ENCODE measurements at places on chromosomes 11 and 22.
A peak's percentile ranks its signal among the peaks of the same experiment; 100 is the strongest.

GRCh38 chr11:18615628-18616392, 16.2 kb downstream of the MISFA start:
- DNase-seq = no peak

- DNase-seq = peak; percentile 94
These were observed 17.8 kb upstream of the TMPRSS13 start for GRCh38 chr11:117946842-117947526.

GRCh38 chr11:34105957-34106504, 602 bp downstream of the NAT10 start:
- no peak for DNase-seq

DNA sequence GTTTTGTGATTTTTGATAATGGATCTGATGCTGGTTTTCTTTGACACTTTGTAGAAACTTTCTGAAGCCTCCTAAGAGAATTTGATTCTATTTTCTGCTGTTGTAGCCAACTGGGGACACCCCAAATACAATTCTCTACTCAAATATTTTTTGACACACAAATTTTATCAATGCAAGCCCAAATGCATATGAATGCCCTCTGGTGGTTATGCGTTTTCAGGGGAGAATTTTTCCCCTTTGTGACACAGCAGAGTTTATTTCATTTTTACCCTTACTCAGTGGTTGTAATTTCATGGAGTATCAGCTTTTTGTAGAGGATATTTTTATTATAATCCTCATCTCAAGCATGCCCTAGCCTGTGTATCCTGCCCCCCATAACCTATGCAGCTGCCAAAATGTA, 44.7 kb upstream of the MTMR2 start:
- no peak for DNase-seq

GRCh38 chr22:40679964-40680818, 907 bp downstream of the MCHR1 start:
- no peak for DNase-seq

DNA sequence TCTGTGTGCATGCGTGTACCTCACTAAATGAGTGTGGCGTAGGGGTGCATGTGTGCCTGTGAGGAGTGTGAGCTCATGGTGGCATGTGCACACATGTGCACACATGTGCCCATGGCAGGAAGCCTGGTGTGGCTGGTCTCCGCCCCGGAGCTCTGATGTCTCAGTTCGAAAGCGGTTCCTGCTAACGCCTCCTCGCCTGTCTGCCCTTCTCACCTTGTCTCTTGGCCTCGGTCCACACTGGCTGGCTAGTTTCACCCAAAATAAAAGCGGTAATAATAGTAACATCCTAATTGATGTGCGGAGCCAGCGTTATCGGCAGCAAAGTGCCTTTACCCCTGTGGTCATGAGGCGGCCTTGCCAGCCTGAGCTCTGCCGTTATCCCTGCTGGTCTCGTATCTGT, 1190.4 kb downstream of the BRD1 start:
- DNase-seq = no peak

DNA sequence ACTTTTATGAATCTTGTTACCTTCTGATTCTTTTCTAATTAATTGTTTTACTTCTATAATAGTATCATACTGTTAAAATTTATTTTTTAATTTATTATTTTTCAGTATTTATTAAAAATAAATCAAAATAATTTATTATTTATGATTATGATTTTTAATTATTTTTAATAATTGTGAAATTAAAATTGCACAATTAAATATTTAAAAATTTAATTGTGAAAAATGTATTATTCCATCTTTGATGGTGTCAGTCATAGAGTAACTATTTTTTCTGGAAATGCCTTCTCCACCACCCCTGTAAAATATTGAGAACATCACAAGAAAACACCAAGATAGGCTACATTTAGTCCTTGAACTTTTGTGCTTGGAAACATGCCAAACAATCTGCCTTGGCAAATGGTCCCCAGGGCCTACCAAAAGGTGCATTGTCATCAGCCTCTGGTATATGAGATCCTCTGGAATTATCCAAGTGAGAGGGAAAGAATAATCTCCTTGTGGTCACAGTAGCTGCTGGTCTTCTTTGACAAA, at the start of gene OR8H2:
Gene OR8H2 (plus strand): TSS at position 478 of the 528 bp plus-strand sequence. CDS start 1,356 bp downstream, outside the sequence.
- DNase-seq = no peak

DNA sequence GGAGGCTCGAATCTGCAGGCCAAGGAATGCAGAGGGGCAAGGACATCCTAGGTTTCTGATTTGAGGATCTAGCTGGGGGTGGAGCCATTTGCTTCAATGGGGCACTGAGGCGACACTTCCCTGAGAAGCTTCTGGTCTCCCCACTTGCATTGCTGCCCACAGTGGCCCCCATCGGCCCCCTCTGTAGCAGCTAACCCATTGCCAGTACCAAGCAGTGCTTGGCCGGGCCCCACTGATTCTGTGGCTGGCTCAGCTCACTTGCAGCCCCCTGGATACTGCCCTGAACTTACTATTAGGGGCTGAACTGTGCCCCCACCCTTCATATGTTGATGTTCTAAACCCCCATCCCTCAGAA, 42.9 kb upstream of the SHISAL1 start:
- peak; percentile 22 for DNase-seq

- DNase-seq = peak; percentile 74
These were observed 107.2 kb downstream of the MAML2 start for GRCh38 chr11:96235751-96236150.

DNA sequence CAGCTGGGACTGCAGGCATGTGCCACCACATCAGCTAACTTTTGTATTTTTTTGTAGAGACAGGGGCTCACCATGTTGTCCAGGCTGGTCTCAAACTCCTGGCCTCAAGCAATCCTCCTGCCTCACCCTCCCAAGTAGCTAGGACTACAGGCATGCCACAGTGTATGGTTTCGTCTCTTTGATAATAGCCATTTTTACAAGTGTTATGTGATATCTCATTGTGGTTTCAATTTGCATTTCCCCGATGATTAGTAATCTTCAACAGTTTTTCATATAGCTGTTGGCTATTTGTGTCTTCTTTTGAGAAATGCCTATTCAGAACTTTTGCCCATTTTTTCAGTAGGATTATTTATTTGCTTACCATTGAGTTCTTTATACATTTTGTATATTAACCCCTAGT, 9.0 kb upstream of the MTMR3 start:
- no peak for DNase-seq
